ENCODE measurements at places on chromosomes 7 and 10. TPM values are rescaled to one million over a fixed set of nuclear protein-coding genes. Genes with fewer than 3 reads are reported as not detected.

- no peak for DNase-seq
- H3K27me3 ChIP-seq = no peaks in the 10 kb centered on the region
- no peak overlapping the region for H3K4me3 ChIP-seq
- no peaks in the 10 kb centered on the region for H3K36me3 ChIP-seq
- H3K4me1 ChIP-seq = no peaks in the 10 kb centered on the region
- no peak overlapping the region for H3K27ac ChIP-seq
Observed at GRCh38 chr10:117656385-117657367, 114.1 kb downstream of the EMX2 start.

GRCh38 chr7:151010307-151011096, 13.8 kb downstream of the ATG9B start:
- peak overlapping the region; percentile 23 for H3K4me3 ChIP-seq
- H3K27me3 ChIP-seq = no peaks in the 10 kb centered on the region
- peak; percentile 48 for DNase-seq

TDRD1 gene
- total RNA-seq = 0.16 TPM

CHRM2 gene
- total RNA-seq = not detected

ELMO1 gene
- total RNA-seq = 66.2 TPM

DNA sequence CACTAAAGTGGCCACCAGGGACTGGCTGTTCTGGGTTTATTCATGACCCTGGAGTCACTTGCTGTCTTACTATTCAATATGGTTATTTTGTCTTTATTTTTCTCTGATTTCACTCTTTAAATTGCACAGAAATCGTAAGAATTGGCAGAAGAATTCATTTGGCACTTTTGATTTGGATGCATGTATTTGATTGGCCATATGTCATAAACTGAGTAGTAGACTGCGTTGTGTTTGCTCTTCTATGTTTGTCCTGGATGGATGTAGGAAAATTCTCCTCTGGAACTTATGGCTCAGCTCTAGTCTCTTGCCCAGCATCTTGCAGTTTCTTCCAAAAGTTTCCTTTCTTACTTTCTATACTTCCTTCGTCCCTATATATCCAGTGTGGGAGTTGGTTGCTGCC, 452.7 kb downstream of the GATA3 start:
- DNase-seq = no peak
- H3K4me1 ChIP-seq = no peaks in the 10 kb centered on the region
- H3K36me3 ChIP-seq = no peaks in the 10 kb centered on the region
- no peak overlapping the region for H3K4me3 ChIP-seq
- H3K27ac ChIP-seq = no peak overlapping the region
- H3K27me3 ChIP-seq = no peaks in the 10 kb centered on the region

DNA sequence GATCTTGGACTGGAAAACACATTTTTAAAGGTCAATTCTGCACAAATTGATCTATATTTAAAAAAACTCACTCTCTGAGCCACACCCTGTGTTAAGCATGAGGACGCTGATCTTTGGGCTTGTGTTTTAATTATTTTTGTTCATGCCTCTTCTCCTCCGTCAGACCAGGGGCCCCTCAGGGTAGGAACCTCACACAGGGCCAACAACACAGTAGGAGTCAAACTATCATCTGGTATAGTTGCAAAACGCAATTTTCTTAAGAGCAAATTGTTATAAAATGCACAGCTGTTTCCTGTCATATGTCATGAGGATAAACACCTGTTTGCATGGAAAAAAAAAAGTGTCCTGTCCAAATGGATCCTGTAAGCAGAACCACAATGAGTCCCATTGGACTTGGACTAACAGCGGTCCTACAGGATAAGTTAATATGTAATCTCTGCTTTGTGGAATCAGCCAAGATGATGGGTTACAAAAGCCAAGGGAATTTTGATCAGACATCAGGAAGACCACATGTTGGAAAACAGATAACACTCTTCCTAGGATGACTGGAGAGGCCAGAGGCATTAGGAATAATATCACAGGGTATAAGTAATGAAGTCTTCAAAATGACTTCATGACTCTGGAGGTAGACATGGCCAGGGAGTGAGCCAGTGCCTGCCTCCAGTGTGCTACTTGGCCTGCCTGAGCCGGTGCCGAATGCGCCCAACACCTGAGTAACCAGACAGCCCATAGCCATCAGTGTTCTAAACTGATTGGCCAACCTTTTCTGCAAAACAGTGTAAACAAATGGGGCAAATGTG, 184.9 kb upstream of the ADCY1 start:
- H3K4me1 ChIP-seq = no peaks in the 10 kb centered on the region
- no peaks in the 10 kb centered on the region for H3K27me3 ChIP-seq
- no peaks in the 10 kb centered on the region for H3K36me3 ChIP-seq
- no peak overlapping the region for H3K4me3 ChIP-seq

GRCh38 chr10:60525716-60526585, 136.3 kb upstream of the ANK3 start:
- no peak overlapping the region for H3K4me3 ChIP-seq
- H3K27ac ChIP-seq = no peak overlapping the region
- H3K27me3 ChIP-seq = no peaks in the 10 kb centered on the region

- no peak overlapping the region for H3K4me3 ChIP-seq
- no peaks in the 10 kb centered on the region for H3K27me3 ChIP-seq
- DNase-seq = no peak
- no peaks in the 10 kb centered on the region for H3K36me3 ChIP-seq
Observed at GRCh38 chr7:71645836-71646235, 513.9 kb downstream of the GALNT17 start.

- DNase-seq = no peak
- no peaks in the 10 kb centered on the region for H3K27me3 ChIP-seq
- H3K4me3 ChIP-seq = no peak overlapping the region
- no peak overlapping the region for H3K27ac ChIP-seq
- no peaks in the 10 kb centered on the region for H3K4me1 ChIP-seq
Observed at GRCh38 chr10:8852546-8852945, 798.1 kb downstream of the GATA3 start.

- H3K36me3 ChIP-seq = peaks cover 58% of the 10 kb centered on the region
- H3K27ac ChIP-seq = no peak overlapping the region
- no peaks in the 10 kb centered on the region for H3K27me3 ChIP-seq
- no peak overlapping the region for H3K4me3 ChIP-seq
Observed at GRCh38 chr7:73496626-73497025, 25.5 kb downstream of the BAZ1B start.

DNA sequence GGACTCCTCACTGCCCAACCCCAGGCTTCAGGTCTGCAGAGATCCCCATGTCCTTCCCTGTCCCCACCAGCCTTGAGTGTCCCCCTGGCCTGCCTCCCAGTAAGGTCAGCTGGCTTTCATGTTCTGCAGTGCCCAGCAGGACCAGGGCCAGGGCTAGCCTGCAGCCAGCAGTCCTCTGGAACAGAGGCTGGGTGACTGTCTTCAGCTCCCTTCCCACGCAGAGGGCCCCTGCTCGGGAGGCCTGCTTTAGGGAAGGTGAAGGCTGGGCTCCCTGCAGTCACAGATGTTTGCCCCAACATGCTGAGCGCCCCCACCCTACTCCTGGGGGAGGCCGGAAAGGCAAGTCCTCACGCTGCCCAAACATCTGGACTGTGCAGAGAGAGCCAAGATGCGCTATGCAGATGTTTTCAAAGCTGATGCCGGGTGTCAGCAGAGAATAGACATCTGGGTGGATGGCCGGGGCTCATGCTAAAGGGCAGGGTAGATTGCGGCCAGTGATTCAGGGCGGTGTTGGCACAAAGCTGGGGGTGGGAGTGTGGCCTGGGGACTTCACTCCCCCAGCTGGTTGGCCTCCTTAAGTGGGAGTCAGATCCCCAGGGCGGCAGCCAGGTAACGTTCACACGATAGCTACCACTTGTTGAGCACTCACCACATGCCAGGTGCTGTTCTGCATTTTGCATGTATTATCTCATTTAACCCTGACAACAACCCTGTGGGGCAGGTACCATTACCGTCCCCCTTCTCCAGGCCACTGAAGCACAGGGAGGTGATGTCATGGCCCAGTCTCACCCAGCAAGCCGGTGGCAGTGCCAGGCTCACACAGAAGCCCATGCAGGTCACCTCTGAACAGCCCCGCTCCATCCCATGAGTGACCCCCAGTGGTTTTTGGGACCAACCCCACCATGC, 71.2 kb upstream of the COL13A1 start:
- DNase-seq = peak; percentile 18
- H3K4me3 ChIP-seq = no peak overlapping the region
- H3K36me3 ChIP-seq = no peaks in the 10 kb centered on the region
- H3K27me3 ChIP-seq = no peaks in the 10 kb centered on the region
- no peaks in the 10 kb centered on the region for H3K4me1 ChIP-seq

MAT1A gene
- not detected for total RNA-seq

DNA sequence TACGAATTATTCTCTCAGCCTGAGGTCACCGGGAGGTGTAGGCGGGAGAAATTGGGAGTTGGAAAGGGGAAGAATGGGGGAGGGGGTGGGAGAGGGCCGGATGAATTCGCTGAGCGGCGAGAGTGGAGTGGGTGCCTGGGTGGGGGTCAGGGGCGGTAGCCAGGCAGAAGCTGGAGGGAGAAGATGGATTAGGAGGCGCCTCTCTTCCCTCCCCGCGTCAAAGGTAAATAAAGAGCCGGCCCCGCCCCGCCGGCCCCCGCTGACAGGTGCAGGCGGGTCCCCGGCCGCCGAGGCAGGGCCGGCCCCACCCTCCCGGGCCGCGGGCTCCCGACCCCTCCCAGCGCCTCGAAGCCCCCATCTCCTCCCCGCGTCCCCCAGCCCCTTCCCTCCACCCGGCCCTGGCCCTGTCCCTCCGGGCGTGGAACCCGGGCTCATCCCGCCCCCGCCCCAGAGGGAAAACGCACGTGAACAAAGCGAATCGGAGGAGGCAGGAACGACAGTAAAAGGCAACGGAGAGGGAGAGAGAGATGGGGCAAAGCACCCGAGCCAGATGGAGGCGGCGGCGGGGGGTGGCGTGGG, 872 bp downstream of the FAM131B start:
- H3K4me1 ChIP-seq = peaks cover 7% of the 10 kb centered on the region
- no peaks in the 10 kb centered on the region for H3K36me3 ChIP-seq
- peak overlapping the region; percentile 47 for H3K4me3 ChIP-seq

INHBA gene
- total RNA-seq = not detected

- H3K27me3 ChIP-seq = no peaks in the 10 kb centered on the region
- no peak overlapping the region for H3K4me3 ChIP-seq
- H3K36me3 ChIP-seq = no peaks in the 10 kb centered on the region
Observed at GRCh38 chr10:121244818-121245217, 353.4 kb downstream of the FGFR2 start.

DNA sequence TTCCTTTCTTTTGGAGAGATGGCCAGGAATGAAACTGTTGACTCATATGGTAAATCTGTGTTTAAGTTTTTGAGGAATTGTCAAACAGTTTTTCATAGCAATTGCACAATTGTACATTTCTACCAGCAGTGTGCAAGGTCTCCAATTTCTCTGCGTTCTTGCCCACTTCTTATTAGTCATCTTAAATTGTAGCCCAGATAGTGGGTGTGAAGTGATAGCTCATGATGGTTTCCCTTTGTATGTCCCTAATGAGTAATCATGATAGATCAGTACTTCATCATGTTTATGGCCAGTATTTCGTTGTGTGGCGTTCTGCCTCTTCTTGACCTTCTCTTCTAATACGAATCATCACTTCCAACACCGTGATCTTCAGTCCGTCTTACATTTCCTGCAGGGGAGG, 136.3 kb downstream of the DOCK1 start:
- no peaks in the 10 kb centered on the region for H3K36me3 ChIP-seq
- no peaks in the 10 kb centered on the region for H3K4me1 ChIP-seq
- no peak overlapping the region for H3K4me3 ChIP-seq
- no peak for DNase-seq
- H3K27ac ChIP-seq = no peak overlapping the region

DNA sequence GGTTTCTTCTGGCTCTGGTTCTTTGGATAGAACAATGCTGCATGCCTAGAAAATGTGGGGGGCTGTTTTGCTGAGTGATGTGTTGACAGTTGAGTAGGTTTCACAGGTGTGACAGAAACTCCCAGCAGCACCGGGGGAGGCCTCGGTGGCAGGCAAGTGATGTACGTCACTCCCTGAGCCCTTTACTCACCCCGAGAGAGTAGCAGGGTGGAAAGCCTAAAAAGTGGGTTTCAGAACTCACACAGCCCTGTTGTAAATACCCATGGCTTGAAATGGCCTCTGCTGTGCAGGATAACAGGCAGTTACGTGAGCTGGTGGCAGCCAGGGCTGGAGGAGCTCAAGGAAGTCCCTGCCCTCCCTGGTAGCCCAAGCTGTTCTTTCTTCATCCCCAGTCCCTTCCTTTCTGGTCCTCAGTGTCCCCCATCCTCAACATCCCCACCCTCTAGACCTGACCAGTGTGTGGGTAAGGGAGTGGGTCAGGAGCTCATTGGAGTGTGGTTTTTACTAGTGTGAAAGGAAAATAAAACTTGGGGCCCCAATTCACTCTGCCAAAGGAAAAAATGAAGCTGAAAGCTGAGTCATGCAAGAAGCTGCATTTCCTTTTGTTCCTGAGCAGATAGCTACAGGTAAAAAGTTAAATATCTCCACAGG, 258.1 kb downstream of the STK31 start:
- no peaks in the 10 kb centered on the region for H3K27me3 ChIP-seq
- no peaks in the 10 kb centered on the region for H3K36me3 ChIP-seq
- no peak overlapping the region for H3K27ac ChIP-seq
- no peak overlapping the region for H3K4me3 ChIP-seq

- peaks cover 60% of the 10 kb centered on the region for H3K4me1 ChIP-seq
- DNase-seq = no peak
- H3K27ac ChIP-seq = no peak overlapping the region
- H3K27me3 ChIP-seq = peaks cover 83% of the 10 kb centered on the region
- H3K36me3 ChIP-seq = no peaks in the 10 kb centered on the region
- H3K4me3 ChIP-seq = no peak overlapping the region
Observed at GRCh38 chr7:101167645-101168411, 2.5 kb upstream of the VGF start.

DNA sequence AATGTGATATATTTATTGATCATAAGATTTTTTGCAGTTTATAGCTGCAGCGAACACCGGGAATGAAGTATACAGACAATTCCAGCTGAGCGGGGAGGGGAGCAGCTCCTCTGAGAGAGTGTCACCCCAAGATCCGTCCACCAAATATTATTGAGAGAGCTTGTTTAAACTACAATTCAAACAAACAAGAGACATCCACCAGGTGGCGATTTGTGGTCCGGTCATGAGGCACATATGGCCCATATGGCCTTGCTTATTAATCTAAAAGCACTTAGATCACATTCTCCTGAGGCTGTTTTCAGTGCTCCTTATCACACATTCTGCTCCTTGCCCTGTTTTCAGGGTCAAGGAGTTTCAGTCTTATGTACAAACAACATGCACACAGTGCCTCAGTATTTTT, 83.1 kb downstream of the THSD7A start:
- H3K36me3 ChIP-seq = no peaks in the 10 kb centered on the region
- DNase-seq = no peak
- H3K4me3 ChIP-seq = no peak overlapping the region
- H3K4me1 ChIP-seq = no peaks in the 10 kb centered on the region

PIK3AP1 gene
- total RNA-seq = 5.7 TPM
